ENCODE measurements at places on chromosomes 12 and 14.

- DNase-seq: no peak
Observed at GRCh38 chr14:95480109-95480886, 36.2 kb downstream of the SYNE3 start.

DNA sequence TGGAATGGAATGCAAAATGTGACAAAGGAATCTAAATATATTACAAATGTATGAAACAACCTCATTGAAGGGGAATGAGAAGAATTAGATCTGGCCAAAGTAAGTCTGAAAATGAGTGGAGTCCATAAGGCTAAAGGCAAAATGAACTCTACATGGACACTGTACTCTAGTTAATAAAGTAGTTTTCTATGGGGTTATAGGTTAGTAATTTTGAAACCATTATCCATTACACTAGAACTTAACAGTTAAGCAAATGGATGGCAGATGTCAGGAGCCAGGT is 222.1 kb downstream of the NUAK1 start:
- DNase-seq: no peak

DNA sequence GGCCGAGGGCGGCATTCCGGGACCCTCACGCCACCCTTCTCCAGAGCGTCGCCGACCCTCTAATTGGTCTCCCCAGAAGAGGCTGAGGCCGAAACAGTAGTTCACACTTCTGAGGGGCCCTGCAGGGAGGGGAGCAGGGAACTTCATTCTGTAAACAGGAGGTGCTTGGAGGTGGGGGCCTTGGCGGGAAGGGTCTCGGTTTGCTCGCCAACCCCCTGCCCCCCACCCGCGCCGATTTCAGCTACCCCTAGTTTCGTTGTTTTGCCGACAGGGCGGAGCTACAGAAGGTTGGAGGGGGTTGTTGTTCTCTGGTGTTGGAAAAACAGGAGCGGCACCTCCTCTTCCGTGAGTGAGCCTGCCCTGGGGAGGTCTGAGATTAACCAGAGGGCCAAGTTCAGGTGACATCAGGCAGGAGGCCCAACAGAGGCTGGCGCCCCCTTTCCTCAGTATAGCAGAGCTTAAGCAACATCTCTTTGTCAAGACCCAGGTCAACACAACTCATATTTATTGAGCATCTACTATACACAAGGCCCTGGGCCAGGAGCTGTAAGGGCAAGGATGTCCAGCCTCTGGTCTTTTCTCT is 682 bp downstream of the ERBB3 start:
- DNase-seq: no peak

DNA sequence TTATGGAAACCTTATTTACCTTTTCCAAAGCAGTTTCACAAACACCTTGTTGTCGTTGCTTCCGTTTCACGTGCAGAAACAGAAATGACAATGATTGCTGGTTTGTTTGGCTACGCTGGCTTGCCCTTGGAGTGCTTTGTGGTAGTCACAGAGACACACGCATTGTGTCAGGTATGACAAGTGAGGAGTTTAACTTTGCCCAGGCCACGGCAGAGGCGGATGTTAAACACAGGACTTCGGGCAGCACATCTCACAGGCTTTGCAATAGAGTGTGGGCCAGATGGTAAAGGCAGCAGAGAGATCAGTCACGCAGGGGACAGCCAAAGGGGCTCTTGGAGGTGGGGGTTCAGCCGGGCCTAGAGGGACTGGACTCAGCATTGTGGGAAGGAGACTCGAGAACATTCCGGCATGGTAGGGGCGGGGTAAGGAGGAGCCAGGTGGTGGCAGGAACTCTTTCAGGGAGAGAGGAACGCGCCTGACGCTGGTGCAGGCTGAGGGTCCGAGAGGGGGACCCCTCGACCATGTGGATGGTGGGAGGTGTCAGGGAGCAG is 59.8 kb upstream of the KCNA1 start:
- DNase-seq: no peak

DNA sequence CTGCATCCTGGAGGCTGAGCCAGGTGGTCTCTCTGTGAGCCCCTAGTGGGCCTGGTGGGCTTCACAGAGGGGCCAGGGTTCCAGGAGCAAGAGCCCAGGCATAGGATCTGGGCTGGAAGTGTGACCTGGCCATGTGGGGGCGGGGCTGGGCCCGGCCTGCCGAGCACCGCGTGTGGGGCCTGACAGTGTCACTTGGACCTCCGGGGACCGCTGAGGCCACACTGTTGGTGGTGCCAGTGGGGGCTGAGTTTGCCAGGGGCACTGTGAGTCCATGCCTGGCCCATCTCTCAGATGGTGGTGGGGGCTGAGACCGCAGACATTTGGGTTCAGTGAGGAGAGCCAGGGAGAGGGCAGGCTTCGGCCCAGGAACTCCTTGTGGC is 5.2 kb downstream of the FBRSL1 start:
- no peak for DNase-seq

DNA sequence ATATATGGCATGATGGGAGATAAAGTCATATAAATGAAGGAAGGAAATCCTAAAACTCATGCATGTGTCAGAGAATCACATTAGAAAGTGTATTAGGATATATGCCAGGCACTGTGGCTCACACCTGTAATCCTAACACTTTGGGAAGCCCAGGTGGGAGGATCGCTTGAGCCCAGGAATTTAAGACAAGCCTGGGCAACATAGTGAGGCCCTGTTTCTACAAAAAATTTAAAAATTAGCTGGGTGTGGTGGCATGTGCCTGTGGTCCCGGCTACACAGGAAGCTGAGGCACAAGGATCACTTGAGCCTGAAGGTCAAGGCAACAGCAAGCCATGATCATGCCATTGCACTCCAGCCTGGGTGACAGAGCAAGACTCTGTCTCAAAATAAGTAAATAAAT is 130.3 kb upstream of the ARID2 start:
- no peak for DNase-seq

DNA sequence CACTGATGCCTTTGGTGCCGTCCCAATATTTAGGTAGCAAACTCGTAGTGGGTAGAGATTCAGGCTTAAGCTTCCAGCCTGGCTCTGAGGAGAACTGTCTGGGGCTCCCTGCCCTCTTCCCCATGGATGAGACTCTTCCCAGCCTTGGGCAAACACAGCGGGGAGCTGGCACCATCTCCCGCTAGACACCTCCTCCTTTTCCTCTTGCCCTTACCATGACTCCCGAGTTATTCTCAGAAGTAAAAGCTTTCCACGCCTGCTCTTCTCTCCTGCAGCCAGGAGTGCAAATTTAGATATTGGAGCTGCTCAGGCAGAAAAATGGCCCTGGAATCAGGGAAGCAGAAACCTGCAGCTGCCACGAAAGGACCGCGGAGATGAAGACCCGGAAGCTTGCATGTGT is 45.6 kb upstream of the RBM19 start:
- no peak for DNase-seq
